ENCODE measurements at places on chromosomes 12 and 14.

- DNase-seq: peak; percentile 61
These were observed 7.0 kb downstream of the MLF2 start for GRCh38 chr12:6745741-6746525.

- no peak for DNase-seq
These were observed 176.1 kb downstream of the KTN1 start for GRCh38 chr14:55756078-55756477.

DNA sequence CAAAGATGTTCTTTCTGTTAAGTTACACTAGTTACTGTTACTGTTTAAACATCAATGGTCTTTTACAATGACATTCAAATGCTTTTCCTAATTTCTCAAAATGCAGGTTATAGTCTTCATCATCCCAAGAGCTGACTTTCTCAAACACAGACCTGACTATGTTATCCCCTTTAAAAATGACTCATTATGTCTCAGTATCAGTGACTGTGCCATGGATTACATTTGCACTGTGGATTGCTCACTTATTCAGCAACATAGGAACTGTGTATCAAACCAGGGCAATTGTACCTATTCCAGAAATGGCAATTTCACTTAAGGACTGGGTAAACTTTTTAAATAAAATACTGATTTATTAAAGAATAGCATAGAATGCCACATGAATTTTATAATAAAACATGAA is 630.2 kb upstream of the NOVA1 start:
- DNase-seq: no peak

DNA sequence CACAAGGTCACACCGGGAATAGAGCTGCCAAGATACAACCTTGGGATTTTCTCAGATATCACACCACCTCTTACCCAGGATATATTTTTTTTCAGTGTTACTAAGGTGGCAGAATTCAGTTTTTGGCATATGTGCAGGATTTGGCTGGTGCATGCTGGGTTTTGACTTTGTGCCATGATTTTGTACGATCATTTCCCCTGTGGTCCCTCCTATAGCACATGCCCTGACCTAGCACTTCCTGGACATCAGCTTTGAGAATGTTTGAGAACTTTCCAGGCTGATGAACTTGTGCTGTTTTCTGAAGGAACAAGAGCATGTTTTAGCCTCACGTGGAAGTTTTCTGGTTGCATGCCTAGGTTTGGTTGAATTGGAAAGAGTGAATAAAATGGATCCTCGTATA is 11.0 kb upstream of the TBPL2 start:
- DNase-seq: no peak

DNA sequence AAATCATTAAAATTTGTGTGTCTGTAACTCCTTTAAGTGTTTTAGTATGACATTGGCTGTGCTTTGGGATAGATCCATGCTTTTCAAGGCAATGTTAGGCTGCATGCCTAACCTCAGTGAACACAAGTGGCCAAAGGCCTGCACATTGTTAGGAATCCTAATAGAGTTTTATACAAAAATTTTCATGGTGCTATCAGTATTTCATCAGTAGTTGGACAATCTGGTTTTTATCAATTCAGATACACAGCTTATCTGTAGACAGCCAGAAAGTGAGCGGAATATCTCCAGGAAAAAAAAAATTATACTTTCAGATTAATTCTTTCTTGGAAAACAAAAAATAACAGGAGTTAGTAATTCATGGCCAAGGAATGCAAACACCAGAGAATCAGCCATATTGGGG is 324.0 kb upstream of the PDE3A start:
- no peak for DNase-seq

- no peak for DNase-seq
These were observed 24.3 kb downstream of the NCKAP5L start for GRCh38 chr12:49803693-49804450.

GRCh38 chr12:111056618-111057521 is 136.5 kb upstream of the MYL2 start:
- DNase-seq: peak; percentile 76

GRCh38 chr14:90714811-90715210 is 101.4 kb downstream of the TTC7B start:
- no peak for DNase-seq

- DNase-seq: no peak
These were observed 1.4 kb downstream of the NFYB start for GRCh38 chr12:104136577-104136976.

GRCh38 chr14:34766060-34766459 is 51.7 kb upstream of the CFL2 start:
- DNase-seq: no peak

DNA sequence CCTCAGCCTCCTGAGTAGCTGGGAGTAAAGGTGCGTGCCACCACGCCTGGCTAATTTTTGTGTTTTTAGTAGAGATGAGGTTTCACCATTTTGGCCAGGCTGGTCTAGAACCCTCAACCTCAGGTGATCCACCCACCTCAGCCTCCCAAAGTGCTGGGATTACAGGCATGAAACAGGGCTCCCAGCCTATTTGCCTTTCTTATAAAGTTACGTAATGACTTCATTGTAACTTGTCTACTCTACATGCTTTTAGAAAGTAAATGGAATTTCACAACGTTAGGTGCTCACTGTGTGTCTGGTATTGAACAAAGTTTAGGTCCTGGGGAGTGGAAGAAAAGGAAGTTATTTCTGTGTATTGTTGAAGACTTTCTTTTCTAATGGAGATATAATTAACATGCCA is 12.5 kb downstream of the CFAP251 start:
- DNase-seq: no peak

DNA sequence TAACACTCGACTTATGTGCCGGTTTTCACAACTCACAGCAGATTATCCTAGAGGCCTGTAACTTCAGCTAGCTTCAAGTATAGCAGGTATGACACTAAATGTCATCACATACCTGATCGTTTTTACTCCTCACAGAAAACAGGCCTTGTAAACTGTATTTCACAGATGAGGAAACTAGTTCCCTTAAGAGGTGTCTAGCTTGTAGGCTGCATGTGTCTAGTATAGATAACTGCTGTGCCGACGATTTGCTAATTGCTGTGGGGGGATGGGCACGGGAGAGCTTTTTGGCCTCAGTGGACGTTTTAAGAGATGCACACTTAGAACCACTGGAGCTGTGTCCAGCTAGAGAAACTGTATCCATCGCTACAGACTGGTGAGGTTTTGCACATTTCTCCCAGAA is 78.8 kb downstream of the PAPOLA start:
- DNase-seq: no peak

- DNase-seq: no peak
These were observed 46.2 kb downstream of the ACACB start for GRCh38 chr12:109162551-109162950.

GRCh38 chr14:106235356-106236159 is 709.2 kb downstream of the TMEM121 start:
- DNase-seq: no peak

DNA sequence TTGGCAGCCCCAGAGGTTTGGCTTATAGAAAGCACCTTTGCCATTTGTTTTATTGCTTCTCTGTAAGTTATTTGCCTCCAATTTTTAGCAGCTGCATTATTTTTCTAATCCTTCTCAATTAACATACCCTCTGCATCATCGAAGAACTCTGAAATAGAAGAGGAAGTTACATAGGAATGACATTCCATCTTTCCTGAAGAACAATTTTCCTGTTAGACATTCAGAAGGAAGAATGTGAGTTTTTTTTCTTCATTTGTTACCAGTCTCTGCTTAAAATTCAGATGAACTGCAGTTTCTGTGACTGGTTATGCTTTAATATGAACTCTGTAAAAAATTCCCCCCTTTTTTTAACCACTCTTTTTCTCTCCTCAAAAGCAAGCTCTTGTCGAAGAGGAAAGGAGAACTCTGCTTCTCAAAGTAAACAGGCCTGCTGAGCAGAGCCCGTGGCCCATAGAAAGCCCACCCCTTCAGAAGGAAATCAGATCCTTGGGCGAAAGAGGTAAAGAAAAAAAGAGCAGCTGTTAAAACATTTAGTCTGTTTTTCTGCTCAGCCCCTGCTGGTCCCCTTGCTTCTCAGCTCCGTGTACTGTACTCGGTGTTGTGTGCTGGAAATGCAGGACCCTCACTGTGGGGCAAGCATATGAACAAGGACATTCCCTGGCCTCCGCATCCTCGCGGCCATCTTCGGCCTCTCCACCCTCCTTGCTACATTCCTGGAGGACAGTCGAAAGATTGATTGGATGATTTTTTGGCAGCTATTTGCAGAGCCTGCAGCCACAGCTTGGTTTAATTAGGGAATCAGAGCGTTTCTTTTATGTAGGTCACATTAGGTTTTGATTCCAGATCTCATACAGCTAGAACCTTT is 164.4 kb upstream of the LRIG3 start:
- no peak for DNase-seq

- DNase-seq: no peak
These were observed 20.3 kb upstream of the FAIM2 start for GRCh38 chr12:49923880-49924556.

DNA sequence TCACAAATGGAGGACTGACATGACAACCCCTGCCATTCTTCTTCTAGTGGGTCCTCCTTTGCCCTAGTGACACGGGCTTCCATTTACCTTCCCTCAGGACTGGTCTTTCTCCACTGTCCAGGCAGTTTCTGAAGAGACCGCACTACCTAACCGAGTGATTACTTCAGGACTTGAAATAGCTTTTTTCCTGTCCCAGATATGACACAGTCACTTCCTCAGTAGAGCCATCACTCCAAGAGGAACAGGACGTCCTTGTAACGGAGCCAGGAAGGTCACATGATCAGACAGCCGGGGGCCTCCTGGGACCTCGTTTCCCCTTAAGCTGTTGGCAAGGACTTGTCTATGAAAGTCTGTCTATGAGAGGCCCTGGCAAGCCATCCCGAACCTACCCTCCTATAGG is 62.3 kb downstream of the FOS start:
- no peak for DNase-seq

DNA sequence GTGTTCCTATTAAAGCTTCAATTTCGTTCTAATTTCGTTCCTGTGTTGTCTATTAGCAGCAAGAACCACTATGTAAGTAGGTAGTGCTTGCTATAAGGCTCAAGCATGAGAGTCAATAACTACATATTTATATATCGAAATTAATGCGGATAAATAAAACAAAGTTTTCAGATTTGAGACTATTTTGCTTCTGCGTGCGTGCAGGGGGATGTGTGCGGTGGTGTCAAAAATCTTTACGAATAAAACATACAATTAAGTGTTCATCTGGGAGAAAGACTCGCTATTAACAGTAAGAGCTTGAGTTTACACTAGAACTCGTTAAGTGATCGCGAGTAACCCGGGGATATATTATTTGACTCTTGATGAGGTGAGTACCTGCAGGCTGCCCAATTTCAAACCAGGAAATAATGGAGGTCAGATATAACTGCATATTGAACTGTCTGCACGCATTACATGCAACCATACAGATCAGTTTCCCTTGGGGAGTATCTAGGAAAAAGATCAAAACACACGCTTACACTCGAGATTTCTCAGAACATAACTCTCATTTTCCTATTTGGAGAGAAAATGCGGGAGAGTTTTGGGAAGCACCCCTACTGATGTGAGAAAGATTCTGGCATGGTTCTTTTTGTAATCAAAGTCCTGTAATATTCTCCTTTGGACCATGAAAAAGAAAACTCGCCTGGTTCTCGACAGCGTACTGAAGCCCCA is 813 bp downstream of the TWF1 start:
- DNase-seq: peak; percentile 25

GRCh38 chr14:68532496-68532895 is 260.4 kb downstream of the ZFP36L1 start:
- no peak for DNase-seq

- no peak for DNase-seq
These were observed 1539.5 kb upstream of the TMEM132C start for GRCh38 chr12:126727218-126728075.

GRCh38 chr14:31834616-31835015 is 242.5 kb upstream of the ARHGAP5 start:
- DNase-seq: no peak

- DNase-seq: peak; percentile 84
These were observed 873 bp downstream of the PLXNC1 start for GRCh38 chr12:94149119-94149780.

- DNase-seq: no peak
These were observed 305.2 kb upstream of the PDE3A start for GRCh38 chr12:20063116-20063515.

DNA sequence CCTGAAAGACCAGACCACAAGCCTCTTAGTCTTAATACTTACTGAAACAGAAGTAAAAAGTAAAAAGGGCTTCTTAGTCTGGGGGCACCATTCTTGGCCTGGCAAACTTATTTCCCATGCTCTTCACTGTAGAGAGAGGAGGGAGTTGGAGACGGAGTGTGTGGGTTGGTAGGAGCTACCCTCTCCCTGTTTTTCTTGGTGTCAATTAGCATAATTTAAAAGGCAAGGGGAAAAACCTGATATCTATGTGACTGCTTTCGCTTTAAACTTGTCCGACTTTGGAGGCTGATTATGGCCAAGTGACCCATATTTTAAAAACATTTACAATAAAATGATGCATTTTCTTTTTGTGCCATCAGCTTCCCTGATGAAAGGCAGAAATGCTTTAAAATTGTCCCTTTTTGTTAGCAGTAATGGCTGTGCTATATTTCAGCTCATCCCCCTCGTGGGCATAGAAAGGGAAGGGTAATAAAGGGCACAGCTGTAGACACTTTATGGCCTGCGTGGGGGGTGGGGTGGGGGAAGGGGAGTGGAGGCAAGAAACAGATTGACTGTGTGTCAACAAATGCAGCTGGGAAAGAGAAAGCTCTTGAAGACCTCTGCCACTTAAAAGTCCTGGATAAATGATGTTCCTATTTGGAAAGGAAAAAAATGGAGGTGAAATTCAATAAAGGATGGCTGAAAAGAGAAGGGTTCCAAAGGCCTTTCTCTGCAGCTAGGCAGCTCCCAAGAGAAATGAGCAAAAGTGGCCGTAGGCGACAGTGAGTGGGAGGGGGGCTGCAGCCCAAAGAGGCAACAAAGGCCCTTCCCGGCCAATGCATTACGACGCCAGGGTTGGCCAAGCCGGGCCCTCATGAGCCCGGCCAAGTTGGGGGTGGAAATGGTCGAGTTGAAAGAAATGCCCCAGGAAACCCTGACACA is 57.5 kb upstream of the TMEM263 start:
- DNase-seq: no peak

- no peak for DNase-seq
These were observed 130.8 kb downstream of the CAPZA3 start for GRCh38 chr12:18868717-18869116.

GRCh38 chr12:49304161-49304560 is 9.2 kb downstream of the PRPH start:
- no peak for DNase-seq

DNA sequence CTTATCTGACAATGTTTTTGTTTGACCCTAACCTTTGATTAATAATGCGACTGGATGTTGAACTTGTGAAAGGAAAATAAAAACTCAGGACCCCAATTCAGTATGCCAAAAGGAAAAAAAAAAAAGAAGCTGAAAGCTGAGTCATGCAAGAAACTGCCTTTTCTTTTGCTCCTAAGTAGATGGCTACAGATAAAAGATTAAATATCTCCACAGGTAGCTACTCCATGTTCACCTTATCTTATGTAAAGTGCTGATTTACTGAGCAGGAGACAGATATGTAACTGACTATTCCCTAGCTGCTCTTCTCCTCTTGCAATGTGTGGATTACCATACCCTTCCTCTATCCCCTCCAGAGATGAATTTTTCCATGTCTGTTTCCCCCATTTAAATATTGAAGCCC is 30.8 kb upstream of the TCL1B start:
- DNase-seq: no peak

- no peak for DNase-seq
These were observed 54.9 kb downstream of the ATF7 start for GRCh38 chr12:53571295-53571694.

All from GM13976 (cell line).